Right renal cortex interstitium (tissue), 3 donors: ENCODE measurements at places on chromosomes 7 and 10. TPM values are rescaled to one million over a fixed set of nuclear protein-coding genes. Genes with fewer than 3 reads are reported as not detected.

- DNase-seq: no peak
Observed at GRCh38 chr10:26729395-26729794, 31.9 kb downstream of the PDSS1 start.

DNA sequence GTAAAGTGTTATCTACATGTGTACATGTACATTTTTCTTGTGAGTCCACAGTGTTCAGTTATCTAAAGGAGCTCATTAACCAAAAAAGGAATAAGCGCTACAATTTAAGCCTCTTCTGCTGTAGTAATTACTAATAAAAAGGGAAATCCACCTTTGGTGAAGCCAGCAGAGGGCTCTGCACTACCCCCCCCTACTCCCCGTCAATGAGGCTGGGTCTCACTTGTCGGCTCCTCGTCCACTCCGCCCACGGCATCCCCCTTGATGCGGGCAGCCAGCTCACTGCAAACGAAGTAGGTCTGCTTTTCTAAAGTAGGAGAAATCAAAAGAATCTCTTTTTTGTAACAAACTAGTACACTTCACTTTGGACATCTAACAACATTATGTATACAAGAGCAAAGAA, 4.7 kb upstream of the WASHC2A start:
- DNase-seq: no peak

DNA sequence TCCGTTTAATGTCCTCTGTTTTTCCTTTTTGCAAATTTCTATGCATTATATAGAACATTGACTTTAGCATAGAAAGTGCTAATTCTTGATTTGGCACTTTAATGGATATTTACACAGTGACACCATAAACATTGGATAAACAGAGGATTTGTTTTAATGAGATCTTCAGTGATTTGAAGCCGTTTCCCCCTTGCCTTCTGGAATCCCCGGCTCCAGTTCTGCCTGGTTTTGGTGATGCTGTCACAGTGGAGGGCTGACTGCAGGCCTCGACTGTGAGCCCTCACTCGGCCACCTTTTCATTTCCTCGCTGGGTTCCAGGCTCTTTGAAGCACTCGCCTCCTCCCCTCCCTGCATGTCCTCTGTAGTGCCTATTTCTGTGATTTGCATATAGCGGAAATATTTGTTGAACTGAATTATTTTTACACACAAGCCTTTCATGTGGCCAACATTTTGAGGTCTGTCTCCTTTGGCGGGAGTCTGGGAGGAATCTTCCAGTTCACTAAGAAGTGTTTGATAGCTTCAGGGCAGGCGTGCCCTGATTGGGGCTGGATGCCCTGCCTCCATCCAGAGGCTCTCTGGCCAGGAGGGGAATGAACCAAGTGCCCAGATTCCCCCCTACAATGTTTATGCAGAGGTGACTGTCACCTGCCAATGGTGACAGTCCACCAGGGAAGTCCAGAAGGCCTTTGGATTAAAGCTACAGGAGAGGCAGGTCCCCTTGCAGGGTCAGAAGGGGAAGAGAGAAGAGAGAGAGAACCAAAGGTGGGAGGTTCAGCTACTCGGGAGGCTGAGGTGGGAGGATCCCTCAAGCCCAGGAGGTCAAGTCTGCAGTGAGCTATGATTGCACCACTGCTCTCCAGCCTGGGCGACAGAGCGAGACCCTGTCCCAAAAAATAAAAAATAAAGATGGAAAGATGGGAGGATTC, 67.5 kb downstream of the CUX1 start:
- no peak for DNase-seq

GRCh38 chr10:104895981-104896380, 254.9 kb downstream of the SORCS3 start:
- DNase-seq: no peak

DNA sequence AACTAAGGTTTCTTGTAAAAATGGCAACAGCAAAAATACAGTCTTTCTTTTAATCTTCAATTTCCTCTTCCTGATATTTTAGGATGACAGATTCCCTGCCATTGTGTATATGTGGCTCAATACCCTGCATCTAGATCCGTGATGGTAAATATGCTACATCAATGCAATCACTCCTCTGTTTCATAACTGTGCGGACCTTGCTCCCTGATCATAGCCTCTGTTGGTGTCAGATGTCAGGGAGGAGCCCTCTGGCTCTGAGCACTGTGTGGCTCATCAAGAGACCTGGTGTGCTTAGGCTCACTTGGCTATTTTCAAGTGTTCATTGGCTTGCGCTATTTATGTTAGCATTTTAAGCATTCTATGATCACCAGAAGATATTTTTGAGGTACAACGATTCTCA, 33.0 kb upstream of the AGR3 start:
- no peak for DNase-seq

DNA sequence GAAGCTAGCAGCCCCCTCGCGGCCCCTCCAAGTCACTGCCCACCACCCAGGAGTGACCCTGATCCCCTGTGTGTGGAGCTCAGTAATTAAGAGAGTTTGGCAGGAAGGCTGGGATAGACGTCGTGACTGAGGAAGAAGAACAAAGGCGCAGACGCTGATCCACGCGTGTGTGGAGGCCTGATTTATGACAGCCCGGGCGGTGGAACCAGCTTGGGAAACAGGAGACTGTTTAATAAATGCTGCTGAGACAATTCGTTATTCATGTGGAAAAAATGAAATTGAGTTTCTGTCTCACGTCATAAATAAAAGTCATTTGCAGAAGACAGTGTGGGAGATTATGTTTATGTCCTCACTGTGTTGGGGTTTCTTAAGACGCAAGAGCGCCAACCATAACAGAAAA, 130.8 kb downstream of the ELFN1 start:
- DNase-seq: no peak

GRCh38 chr7:78326189-78326588, 527.6 kb downstream of the PHTF2 start:
- no peak for DNase-seq

DNA sequence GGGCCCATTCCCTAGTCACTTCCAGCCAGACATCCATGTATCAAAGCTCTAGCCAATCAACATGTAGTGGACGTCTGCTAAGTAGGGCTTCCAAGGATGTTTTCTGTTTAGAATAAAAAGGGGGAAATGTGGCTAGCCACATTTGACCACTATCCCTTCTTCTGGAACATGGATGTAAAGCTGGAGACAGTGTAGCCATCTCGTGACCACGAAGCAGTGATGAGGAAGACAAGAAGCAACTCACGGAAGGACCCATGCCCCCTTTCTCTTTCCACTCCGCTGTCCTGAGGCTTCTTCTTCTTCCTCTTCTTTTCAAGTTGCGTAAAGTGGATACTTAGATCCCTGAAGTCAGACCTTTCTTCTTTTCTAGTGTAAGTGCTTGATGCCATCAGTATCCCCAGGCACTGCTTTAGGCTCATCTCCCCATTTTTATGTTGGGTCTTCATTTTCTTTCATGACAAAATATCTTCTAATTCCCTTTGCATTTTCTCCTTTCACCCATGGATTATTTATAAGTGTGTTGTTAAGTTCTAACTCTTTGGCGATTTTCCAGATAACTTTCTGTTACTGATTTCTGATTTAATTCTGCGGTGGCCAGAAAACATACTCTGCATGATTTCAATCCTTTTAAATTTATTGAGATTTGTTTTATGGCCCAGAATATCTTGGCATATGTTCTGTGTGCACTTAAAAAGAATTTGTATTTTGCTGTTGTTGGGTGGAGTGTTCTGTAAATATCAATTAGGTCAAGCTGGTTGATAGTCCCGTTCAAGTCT, 594.5 kb downstream of the SDK1 start:
- DNase-seq: no peak

- DNase-seq: no peak
Observed at GRCh38 chr10:117578999-117579590, 36.5 kb downstream of the EMX2 start.

DNA sequence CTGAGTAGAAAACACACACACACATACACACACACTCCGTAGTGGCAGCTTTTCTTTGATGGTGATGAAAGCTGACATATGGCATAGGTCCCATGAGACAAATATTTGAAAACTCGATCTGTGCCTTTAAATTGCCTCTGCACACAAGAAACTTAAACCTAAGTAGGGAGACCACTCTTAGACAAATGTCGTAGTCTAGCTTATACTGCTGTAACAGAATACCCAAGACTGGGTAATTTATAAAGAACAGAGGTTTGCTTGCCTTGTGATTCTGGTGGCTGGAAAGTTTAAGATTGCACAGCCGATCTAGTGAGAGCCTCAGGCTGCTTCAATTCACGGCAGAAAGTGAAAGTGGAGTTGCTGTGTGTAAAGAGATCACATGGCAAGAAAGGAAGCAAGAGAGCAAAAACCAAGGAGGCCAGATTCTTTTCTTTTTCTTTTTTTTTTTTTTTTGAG, 489.4 kb upstream of the SORCS1 start:
- DNase-seq: peak; percentile 10

DNA sequence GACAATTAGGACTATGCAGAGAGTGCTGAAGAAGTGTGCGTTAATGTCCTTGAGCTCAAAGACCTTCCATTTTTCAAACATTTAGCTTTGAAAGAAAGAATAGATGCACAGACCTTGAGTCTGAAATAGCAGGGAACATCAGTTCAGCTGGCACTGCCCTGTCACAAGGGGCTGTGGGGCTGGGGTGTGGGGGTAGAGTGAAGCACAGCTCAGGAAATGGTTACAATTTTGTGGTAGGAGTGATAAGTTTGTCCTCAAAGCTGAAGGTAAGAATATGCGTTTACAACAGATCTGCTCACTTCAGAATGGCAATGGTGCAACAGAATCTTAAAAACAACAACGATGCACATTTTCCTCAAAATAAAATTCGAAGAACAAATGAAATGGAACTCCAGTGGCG, 33.6 kb downstream of the SMKR1 start:
- no peak for DNase-seq

DNA sequence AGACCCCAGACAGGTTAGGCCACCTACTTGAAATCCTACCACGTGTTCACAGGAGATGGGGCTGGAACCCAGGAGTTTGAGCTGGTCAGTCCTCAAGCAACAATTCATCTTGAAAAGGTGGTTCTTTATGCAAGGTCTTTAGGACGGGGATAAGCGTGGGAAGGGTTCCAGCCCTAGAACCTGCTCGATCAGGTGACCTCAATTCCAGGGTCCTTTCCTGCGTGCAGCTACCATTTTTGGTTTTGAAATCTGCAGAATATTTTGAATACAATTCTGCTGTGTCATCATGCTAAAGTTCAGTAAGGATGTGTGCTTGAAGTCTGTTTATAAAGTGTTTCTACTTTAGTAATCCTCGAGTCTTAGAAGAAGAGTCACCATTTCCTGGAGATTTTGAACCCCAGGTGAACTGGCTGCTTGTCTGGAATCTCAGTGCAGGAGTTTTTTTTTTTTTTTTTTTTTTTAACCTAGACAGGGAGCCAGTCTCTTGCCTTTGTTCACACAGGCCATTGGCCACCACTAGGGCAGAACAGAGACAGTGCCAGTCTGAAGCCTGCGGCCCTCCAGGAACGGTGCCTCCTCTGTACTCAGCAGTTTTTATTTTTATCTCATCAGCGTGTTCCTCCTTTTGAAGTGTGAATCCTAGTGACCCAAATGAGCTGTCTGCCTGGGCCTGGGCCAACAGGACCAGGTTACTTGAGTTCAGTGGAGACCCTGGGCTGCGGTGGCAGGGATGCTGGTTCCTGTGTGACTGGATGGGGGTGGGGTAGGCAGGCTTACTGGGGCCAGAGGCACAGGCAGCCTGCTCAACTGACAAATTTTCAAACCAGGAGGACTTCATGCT, 54.6 kb downstream of the EEPD1 start:
- DNase-seq: no peak

The OLAH gene
- 0.83 TPM for polyA plus RNA-seq

The ADAM22 gene
- 13.1 TPM for polyA plus RNA-seq

The BPGM gene
- polyA plus RNA-seq: 49.0 TPM

The TFPI2 gene
- 13.7 TPM for polyA plus RNA-seq

The SORCS1 gene
- polyA plus RNA-seq: 17.3 TPM
